Fibroblast of skin of right biceps (primary cell): ENCODE measurements at places on chromosomes 7 and 10.
A peak's percentile ranks its signal among the peaks of the same experiment; 100 is the strongest.

GRCh38 chr7:15609287-15609686, 47.5 kb upstream of the AGMO start:
- DNase-seq, result no peak

GRCh38 chr7:123432601-123433000, 101.8 kb downstream of the IQUB start:
- no peak for DNase-seq

DNA sequence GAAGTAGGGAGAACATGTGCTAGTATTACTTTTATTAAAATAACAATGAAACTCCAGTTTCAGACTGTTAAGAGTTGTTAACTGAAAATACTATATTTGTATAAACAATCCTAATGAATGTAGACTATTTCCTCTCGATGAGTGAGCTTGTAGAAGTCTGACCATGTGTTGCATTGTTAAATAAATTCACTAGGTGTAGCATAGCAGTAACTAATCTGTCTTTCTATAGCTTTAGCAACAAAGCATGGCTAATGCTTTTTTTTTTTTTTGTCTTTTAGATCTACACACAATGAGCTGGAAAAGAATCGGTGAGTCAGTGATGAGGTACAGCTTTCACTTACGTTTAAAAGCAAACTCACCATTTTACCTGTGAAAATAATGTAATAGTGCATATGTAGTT, 37.1 kb downstream of the MXI1 start:
- DNase-seq, result no peak

- DNase-seq, result peak; percentile 24
Measured at GRCh38 chr7:12490107-12490688, 80.3 kb upstream of the SCIN start.

DNA sequence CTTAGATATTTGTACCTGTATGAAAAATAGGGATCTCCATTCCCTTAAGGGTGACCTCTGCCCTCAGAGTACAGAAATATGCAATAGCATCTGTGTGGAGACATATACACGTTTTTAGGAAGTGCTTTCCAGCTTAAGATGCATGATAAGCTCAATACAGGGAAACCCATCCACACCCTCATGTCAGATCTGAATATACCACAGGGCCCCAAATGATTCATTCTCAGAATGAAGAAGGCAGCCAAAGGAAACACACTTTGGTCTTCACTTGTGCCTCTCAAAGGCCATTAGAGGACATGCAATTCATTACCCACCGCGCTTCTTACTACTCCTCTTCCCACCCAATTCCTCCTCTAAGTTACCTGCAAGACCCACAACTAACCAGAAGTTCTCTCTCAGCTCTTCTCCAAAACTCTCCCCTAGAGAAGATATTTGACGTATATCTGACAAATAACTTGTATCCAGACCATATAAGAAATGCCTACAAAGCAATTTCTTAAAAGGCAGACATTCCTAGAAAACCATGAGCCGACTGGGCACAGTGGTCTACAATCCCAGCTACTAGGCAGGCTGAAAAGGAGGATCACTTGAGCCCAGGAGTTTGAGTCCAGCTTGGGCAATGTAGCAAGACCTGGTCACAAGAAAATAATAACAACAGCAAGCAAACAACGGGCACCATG, 103.0 kb downstream of the OAT start:
- DNase-seq, result no peak

- DNase-seq, result peak; percentile 92
Measured at GRCh38 chr7:105352018-105352612, 36.6 kb downstream of the SRPK2 start.

DNA sequence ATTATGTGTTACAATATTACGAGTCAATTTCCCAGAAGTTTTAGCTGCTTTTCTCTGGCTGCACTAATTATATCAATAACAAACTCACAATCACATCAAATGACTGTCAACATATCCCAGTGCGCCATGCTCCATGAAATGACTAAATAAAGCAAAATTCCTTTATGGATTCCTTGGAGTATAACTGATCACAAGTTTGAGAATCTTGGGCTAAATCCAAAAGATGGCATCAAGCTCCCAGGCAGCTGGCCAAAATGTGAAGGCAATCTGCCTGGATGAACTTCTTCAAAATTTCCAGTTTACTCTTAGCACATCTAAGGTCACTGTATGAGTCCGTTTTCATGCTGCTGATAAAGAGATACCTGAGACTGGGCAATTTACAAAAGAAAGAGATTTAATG, 210.8 kb downstream of the CCSER2 start:
- peak; percentile 75 for DNase-seq

GRCh38 chr7:139783647-139784385, 6.0 kb upstream of the HIPK2 start:
- DNase-seq, result no peak

- DNase-seq, result no peak
Measured at GRCh38 chr7:142248166-142249160, 9.4 kb downstream of the PRSS58 start.

- DNase-seq, result peak; percentile 86
Measured at GRCh38 chr10:114151486-114151885, 22.5 kb downstream of the CCDC186 start.

DNA sequence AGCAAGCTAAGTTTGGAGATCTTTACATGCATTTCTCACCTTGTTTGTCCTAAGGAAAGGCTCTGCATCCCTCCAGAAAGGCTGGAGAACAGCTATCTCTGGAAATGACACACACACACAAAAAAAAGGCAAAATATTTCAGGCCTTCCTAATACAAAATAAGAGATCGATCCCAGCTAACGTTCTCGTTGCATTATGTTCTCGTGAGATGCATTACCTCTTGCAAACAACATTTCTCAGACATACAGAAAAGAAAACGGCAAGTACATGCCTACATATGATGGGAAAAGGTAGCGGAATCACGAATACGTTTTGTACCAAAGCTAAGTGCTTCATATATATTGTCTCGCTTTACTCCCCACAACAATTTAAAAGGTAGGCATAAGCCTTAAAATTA, 488 bp downstream of the MTERF1 start:
- no peak for DNase-seq

- DNase-seq, result no peak
Measured at GRCh38 chr10:3199488-3199887, 26.9 kb upstream of the PITRM1 start.

DNA sequence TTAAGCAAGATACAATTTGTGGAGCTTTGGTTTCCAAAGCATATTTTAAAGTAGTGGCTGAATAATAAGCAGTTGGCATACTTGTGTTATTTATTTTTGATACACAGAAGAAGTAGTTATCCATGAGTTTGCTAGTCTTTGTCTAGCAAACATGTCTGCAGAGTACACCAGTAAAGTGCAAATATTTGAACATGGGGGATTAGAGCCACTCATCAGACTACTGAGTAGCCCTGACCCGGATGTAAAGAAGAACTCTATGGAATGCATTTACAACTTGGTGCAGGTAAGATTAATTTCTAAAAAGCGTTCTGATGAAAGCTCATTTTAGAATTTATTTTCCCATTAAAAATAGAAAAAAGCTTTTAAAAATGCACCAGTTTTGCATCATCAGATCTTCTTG, 31.4 kb downstream of the ARMC3 start:
- DNase-seq, result no peak

DNA sequence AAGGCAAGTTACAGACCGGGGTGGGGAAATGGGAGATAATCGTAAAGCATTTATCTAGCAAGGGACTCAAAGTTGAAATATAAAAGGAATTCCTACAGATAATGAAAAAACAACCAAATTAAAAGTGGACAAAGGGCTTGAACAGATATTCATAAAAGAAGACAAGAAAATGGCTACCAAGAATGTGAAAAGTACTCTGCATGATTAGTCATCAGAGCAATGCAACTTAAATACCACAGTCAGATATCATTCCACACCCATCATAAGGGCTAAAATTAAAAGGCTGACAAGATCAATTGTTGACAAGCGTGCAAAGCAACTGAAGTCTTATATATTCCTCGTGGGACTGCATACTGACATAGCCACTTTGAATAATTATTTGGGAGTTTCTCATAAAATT, 124.6 kb upstream of the RSU1 start:
- peak; percentile 73 for DNase-seq

- no peak for DNase-seq
Measured at GRCh38 chr7:69250958-69251357, 347.3 kb upstream of the AUTS2 start.

- DNase-seq, result peak; percentile 55
Measured at GRCh38 chr10:117492504-117492903, 50.0 kb upstream of the EMX2 start.

DNA sequence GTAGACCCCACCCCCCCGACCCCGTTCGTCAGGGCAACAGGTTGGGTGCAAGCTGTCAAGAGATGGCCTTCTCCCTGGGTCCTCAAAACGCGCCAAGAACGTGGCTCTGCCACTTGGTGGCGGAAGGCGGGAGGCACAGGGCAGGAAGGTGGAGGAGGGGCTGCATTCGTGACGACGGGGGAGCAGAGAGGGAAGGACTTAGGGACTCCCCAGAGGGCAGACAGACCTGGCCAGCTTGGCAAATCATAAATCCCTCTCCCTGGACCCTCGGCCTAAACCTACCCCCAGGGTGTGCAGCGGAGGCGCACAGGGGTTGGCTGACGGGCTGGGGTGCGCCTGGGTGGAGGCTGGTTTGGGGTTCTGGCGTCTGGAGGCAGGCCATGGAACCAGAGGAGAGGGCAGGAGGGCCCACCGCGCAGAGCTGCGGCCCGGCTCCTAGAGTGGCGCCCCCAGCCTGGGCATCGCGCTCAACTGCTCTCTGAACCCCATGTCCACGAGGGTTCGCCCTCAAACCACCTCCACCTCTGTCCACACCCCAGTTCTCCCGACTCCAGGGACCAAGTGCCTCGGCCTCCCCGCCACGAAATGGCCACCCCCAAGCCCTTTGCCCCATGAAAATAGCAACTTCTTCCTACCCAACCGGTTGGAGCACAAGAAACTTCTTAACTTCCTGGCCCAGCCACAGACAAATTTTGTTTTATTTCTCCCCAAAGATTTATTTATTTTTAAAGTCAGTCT, 10.8 kb upstream of the GATA3 start:
- no peak for DNase-seq

GRCh38 chr7:66202441-66202840, 2.7 kb upstream of the TPST1 start:
- DNase-seq, result no peak

DNA sequence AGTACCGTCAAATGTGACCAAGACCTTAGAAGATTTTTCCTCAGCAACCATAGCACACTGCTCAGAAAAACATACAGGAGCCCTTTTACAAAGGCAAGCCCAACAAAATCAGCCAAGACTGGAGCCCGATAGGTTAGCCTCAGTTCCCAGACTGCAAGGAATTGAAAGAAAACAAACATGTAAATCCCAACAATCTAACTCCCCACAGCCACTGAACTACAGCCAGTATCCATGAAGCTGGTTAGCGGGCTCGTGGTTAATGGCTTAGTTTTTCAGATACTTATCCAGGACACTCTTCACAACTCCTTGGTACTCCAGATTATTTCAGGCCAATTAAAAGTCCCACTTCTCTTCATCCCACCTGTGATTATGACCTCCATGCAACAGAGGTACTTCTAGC, 201.6 kb downstream of the IPMK start:
- DNase-seq, result no peak

GRCh38 chr7:20449176-20449575, 118.5 kb downstream of the ITGB8 start:
- DNase-seq, result no peak

GRCh38 chr7:26658389-26659084, 205.9 kb downstream of the SKAP2 start:
- no peak for DNase-seq

DNA sequence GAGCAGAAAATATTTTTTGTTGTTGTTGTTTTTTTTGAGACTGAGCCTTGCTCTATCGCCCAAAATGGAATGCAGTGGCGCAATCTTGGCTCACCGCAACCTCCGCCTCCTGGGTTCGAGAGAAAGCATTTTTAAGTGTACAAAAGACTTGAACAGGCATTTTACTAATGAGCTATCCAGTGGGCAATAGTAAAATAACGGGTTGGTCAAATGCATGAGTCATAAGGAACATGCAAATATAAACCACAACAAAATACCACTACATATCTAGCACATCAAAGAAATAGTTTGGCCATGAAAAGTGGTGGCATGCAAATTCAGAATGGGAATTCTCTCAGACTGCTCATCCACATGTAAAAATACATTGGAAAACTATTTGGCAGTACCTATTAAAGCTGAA, 71.7 kb upstream of the TMEM106B start:
- no peak for DNase-seq

DNA sequence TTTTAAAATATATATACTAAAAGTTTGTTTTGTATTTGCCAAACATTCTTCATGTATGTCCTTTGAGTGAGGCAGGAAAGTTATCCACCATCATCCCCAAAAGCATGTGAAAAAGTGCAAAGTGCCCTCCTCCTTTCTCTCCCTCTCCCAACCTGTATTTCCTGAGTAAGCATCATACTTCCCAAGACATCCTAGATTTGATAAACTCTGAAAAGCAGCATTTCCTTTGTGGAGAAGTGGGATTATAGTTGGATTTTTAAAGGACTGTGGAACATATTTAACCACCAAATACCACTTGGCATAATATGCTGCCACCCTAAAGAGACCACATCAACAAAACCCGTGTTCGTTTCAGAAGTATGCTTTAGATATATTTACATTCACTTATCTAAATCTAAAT, 36.9 kb downstream of the NET1 start:
- no peak for DNase-seq

DNA sequence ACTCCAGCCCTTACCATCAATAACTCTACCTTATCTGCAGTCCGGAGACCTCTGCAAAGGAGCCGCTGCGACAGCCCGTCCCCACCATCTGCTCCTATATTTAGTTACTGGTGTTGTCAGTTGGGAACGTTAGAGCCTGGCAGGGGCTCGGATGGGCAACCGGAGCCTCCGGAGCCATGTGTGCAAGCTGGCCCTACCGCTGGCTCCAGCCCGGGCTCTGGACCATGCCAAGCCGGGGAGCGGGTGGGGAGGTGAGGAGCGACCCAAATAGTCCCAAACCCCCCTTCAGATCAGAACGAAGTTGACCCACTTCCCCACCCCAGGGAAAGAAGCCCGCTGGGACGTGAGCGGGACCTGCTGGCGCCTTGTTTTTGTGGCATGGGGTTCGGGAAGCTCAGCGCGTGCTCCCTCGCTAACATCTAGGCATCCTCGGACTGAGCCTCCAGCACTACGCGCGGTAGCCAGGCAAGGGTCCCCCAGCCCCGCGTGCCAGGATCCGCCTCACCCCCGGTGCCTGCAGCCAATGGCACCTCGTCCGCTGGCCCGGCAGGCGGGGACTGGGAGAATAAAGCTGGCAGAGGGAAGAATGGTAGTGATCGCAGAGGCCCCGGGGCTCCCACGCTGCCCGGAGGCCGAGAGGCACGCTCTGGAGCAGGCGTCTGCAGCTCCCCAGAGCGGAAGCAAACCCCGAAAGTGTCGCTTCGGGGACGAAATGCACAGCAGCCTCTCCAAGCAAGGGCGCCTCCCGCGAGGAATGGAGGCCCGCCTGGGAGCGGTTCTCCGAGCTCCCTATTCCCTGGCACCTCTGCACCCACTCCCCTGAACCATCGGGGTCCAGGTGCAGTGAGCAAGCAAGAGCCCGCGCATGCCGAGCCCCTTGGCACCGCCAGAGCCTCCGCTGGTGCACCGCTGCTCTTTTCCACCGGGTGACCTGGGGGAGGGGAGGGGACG, 679 bp downstream of the LRRC20 start:
- DNase-seq, result peak; percentile 39
